ENCODE measurements at places on chromosomes 7 and 10. TPM values are rescaled to one million over a fixed set of nuclear protein-coding genes. Genes with fewer than 3 reads are reported as not detected.

FLNC gene
- polyA plus RNA-seq: not detected

TMEM26 gene
- polyA plus RNA-seq: not detected

TLX1 gene
- polyA plus RNA-seq: not detected

ARHGAP22 gene
- not detected for polyA plus RNA-seq

All from CD4-positive, alpha-beta memory T cell (primary cell).